ENCODE measurements at places on chromosomes 12 and 14.

GRCh38 chr12:107134558-107134957, 41.2 kb upstream of the CRY1 start:
- no peak for DNase-seq

DNA sequence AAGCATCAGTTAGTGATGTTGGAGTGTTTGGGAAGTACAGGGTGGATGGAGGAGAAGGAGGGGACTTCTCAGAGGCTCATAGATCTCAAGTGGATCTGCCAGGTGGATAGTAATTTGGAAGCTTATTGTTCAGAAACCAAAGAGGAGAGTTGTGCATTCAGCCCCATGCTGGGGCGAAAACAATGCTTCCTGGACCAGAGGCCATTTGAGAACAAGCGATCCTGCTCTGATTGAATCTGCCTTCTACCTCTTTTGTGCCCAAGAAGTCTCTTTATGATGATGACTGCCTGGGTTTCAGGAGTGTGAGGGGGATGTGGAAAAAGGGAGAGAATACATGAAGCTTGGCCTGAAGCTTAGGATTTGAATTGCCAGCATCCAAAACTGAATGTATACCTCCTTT, 110.8 kb upstream of the SRRM4 start:
- no peak for DNase-seq

GRCh38 chr12:2653461-2653965, 141.3 kb upstream of the FKBP4 start:
- DNase-seq, result no peak

- DNase-seq, result peak; percentile 40
These were observed at the start of gene RASAL1 for GRCh38 chr12:113135178-113136127. Gene RASAL1 (minus strand): TSS chr12:113135761. CDS start chr12:113135462, 299 bp downstream.

- DNase-seq, result no peak
These were observed 161.3 kb downstream of the KITLG start for GRCh38 chr12:88418856-88419497.

DNA sequence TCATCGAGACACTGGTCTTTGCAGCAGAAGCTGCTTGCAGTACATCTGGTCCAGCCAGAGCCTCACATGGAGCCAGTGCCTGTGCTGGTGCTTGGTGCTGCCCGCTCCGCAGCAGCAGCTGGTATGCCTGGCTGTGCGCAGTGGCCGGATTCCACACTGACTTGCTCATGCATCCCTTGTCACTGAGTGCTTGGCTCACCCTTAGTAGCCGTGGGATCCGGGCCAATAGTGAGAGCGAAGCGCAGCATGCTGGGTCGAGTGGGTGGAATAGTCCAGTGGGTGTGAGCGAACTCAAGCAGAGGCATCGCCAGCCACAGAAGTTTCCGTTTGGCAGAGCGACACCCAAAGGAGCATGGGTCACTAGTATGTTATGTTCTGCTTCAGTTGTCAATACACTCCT, 10.1 kb upstream of the FBXO33 start:
- no peak for DNase-seq

- DNase-seq, result no peak
These were observed 283.4 kb upstream of the G2E3 start for GRCh38 chr14:30275604-30276003.

- no peak for DNase-seq
These were observed 62.2 kb upstream of the ST8SIA1 start for GRCh38 chr12:22396735-22397134.

DNA sequence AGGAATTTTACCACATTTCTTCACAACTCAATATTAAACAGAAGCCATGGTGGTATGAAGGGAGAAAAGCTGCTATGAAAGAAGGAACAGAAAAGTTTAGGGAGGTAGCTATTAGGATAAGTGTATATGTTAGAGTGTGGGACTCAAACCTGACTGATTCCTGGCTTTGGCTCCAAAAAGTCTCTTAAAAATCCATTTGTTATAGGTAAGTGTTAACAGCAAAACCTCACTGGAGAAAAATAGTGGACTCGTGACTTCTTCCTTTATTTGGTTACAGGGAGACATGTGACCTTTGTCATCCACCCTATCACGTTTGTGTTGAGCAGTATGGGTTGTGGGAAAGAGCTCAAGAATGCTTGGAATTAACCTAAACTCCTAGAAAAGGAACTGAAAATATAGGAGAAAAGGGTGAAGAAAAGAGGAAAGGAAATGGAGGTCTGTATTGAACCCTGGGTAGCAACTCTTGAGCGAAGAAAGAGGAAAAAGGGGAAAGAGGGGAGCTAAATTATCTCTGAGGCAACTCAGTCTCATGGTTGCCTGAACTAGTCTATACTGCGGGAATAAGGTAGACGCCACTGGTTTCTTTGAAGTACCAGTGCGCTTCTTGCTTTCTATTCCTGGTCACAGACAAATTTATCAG, 3.6 kb upstream of the EID3 start:
- DNase-seq, result no peak

GRCh38 chr12:26250801-26251200, 55.4 kb downstream of the SSPN start:
- DNase-seq, result no peak
